Forelimb muscle (tissue), 1 donor: ENCODE measurements at places on chromosomes 4 and X. TPM values are rescaled to one million over a fixed set of nuclear protein-coding genes. Genes with fewer than 3 reads are reported as not detected.

SLC25A14 gene
- 9.3 TPM for polyA plus RNA-seq

GPR82 gene
- polyA plus RNA-seq, result 0.06 TPM

FGB gene
- not detected for polyA plus RNA-seq

HTN1 gene
- polyA plus RNA-seq, result 0.08 TPM

CORIN gene
- polyA plus RNA-seq, result 1.4 TPM

CAMK2D gene
- 172 TPM for polyA plus RNA-seq

GRCh38 chr4:173522951-173523395 lies 7.1 kb downstream of the HAND2 start:
- DNase-seq, result no peak

- no peak for DNase-seq
Observed at GRCh38 chrX:37867536-37868153, 20.3 kb upstream of the DYNLT3 start.

DNA sequence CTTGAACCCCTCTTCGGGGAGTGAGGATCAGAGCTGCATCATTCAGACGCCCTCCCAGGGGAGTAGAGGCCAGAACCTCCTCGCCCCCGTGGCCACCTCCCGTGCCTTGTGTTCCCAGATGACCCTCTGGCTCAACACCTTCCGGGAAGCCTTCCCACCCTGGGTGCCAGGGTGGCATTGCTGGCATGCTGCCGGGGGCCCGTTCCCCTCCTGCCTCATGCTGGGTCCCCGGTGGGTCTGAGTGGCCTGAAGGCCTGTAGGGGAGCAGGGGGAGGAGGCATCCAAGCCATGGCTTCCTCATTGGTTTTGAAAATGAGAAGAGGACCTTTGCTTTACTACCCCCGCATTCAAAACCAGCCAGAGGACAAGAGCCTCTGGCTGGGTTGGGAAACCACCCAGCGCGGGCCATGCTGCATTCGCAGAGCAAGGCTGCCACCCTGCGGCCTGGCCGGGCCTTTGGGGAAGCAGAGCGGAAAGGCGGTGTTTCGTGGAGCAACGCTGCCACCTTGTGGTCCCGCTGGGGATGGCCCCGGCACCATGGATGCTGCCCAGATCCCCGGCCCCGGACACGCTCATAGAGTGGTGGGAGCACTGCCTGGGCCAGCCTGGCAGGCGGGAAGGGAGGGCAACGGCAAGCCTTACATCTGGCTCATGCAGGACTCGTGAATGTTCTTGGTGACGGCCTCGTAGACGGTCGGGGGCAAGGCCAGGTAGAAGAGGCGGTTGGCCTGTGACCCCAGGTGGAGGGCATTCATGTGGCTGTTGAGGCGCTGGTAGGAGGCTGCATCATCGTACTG lies 11.9 kb downstream of the G6PD start:
- no peak for DNase-seq

DNA sequence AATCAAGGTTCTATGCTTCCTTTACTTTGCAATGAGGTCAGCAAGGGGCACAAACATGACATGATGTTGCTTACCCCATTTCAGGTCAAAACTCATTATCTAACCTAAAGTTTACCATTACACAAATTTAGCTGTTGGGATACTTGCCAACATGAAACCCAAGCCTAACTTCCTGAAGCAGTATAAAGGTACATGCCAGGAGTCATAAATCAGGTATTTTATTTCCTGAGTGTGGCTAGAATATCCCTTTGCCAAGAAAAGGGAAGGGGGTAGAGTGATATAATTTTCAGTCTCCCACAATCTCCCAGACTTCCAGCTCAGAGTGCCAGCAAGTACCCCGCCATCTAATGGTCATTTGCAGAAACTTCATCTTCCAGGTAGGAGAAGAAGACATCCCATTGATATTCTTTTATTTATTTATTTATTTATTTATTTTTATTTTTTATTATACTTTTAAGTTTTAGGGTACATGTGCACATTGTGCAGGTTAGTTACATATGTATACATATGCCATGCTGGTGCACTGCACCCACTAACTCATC lies 136.6 kb downstream of the NEXMIF start:
- DNase-seq, result no peak

DNA sequence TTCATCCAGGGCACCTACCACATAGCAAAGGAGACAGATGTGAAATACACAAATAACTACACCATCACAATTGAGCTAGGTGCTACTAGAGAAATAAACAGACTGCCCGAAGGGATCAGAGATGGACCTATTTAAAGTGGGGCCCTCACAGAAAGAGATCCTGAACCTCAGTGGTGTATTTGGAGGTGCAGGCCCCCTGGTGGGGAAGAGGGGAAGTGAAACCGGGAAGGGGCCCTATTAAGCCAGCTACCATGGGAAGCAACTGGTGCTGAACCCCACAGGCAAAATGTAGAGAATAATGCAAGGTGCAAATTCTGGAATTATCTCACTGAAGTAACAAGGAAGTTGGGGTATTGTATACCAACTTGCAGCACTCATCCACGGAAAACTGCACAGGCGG lies 78.6 kb upstream of the FAM9A start:
- DNase-seq, result no peak

GRCh38 chr4:184197536-184198082 lies 20.1 kb downstream of the ENPP6 start:
- no peak for DNase-seq

GRCh38 chr4:98639523-98639922 lies 18.9 kb downstream of the TSPAN5 start:
- no peak for DNase-seq

DNA sequence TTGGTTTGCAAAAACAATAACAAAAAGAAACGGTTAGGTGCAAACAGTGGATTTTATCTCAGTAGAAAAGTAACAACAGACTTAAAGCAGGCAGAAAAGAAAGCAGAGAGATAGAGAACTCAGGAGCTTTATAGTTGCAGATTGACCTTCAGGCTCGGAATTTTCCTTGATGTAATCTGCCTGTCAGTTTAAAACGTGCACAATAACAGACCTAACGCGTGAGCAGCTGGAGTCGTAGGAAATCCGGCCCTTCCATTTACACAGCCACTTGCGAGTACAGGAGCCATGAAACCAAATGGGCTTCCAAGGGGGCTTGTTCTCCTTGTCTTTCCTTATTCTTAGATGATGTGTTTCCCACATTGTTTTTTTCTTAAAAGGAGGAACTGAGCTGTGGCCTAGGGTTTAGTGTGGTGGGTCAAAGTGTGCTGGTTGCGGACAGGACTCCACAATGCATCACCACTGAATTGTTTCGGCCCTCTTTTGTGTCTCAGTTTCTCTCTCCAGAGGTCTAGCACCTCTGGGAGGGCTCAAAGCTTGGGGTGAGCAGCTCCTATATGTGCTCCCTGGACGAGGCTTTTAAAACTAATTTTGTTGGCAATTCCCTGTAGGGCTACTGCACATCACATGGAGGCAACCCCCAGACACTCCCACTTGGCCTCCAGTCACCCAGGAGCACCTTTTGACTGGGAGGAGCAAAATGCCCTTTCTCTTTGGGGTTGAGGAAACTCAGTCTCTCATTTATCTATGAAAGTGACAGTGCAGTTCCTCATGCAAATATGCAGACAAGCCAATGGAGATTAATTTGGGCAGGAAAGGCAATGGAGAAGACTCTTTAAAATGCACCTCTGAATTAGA lies 13.9 kb upstream of the MPP1 start:
- DNase-seq, result no peak
